ENCODE measurements at places on chromosomes 5 and 9.

- no peak for DNase-seq
Measured at GRCh38 chr5:6135977-6136376, 242.4 kb downstream of the MED10 start.

DNA sequence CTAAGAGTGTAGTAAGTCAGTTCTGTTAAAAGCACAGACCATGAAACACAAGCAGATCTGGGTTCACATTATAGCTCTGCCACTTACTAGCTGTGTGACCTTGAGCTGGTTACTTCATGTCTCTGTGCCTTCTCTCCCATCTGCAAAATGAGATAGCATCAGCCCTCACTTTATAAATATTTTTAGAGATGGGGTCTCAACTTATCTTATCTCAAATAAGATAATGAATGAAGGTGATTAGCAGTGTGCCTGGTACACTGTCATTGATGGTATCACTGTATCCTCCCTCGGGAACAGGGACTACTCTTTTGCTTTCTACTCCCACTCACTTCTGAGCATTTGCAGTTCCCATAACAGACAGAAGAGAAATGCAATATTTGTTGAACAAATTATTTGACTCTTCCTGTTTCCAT, 52.4 kb downstream of the GALNT10 start:
- DNase-seq: no peak

GRCh38 chr9:130073373-130073772, 19.7 kb downstream of the GPR107 start:
- no peak for DNase-seq

DNA sequence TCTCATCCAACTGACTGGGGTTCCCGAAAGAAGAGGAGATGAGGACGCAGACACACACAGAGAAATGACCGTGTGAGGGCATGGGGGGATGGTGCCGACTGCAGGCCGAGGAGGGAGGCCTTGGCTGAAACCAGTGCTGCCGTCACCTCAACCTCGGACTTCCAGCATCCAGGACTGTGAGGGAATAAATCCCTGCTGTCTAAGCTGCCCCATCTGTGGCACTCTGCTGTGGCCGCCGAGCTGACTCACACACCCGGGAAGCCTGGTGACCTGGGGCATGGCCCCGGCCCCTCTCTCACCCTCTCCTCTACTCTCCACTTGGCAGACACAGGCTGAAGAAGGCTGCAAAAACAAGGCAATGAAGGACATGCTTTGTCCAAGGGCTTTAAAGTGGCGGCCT, 4.4 kb upstream of the COL5A1 start:
- DNase-seq: no peak

DNA sequence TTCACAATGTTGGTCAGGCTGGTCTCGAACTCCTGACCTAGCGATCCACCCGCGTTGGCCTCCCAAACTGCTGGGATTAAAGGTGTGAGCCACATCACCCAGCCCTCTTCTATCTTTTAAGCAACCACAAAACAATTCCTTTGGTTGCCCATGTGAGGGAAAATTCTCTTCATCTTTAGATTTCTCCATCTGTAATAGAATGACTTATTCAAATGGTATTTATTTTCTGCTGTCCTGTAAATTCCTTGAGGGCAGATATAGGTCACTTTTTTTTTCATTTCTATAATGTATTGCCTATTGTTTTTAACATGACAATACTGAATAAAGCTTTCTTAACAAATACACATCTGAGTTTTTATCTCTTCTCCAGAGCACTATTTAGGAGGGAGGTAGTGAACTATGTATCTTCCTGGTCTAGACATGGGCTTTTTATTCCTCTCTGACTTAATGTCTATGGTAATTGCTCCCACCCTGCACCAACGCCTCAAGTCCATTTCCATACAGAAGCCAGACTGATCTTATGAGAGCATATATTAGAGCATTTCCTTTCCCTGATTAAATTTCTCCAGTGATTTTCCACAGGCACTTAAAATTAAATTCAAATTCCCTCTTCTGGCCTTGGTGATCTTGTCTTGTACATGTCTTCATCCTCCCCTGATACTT, 595.6 kb downstream of the CAAP1 start:
- no peak for DNase-seq

DNA sequence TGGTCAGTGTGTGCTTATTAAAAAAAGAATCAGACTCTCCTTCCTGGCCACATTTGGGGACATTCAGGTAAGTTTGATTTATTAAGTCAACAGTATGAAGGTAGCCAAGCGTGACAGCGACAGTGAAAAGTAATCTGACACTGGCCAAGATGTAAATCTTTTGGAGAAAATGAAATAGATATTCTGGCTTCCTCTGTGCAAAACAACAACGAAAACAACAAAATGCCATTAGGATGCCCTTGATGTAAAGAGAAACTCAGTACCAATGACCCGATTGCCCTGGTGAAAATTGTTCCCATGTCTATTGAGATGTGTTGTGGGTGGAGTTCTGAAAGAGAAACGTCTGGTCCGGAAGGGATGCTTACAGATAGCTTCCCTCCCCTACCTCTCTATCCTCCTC, 267.8 kb downstream of the MAT2B start:
- DNase-seq: no peak

DNA sequence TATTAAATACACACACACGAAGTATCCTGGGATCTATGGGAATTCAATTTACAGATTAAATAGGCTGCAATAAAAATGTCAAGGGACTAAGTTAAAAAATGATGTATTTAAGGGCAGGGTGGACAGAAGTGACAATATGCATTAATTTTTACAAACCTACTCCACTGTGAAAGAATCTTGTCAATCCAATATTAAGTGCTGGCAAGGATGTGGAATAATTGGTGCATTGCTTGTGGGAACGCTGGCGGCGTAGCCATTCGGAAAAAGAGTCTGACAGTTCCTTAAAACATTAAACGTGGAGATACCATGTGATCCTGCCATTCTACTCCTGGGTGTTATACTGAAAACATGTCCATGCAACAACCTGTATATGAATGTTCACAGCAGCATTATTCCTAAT, 4.2 kb downstream of the CDC14B start:
- no peak for DNase-seq

GRCh38 chr5:96067894-96068614, 106.4 kb upstream of the ELL2 start:
- DNase-seq: no peak

DNA sequence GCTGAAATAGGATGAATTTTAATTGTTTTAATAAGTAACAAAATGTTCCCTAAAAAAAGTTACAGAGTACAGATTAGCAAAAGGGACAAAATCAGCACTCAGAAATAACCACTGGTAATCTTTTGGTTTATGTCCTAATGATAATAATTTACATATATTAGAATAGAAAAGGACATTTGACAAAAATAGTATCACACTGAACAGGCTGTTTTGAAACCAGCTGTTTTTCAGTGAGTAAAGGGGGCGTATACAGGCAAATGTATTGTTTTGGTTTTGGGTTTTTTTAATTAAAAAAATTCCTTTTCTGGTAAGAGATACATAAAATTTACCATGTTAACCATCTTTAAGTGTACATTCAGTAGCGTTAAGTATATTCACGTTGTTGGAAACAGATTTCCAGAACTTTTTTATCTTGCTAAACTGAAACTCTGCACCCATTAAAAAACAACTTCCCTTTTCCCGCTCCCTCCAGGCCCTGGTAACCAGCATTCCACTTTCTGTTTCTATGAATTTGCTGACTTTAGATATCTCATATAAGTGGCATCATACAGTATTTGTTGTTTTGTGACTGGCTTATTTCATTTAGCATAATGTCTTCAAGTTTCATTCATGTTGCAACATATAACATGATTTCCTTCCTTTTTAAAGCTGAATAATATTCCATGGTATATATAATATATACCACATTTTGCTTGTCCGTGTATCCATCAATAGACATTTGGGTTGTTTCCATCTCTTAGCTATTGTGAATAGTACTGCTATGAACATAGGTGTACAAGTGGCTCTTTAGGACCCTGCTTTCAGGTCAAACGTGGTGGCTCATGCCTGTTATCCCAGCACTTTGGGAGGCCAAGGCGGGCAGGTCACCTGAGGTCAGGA, 20.6 kb upstream of the LARP1 start:
- DNase-seq: no peak

DNA sequence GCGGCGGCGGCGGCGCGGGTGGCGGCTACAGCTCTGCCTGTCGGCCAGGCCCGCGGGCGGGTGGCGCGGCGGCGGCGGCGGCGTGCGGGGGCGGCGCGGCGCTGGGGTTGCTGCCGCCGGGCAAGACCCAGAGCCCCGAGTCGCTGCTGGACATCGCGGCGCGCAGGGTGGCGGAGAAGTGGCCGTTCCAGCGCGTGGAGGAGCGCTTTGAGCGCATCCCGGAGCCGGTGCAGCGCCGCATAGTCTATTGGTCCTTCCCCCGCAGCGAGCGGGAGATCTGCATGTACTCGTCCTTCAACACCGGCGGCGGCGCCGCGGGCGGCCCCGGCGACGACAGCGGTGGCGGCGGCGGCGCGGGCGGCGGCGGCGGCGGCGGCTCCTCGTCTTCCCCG, 296 bp downstream of the ZSWIM6 start:
- peak; percentile 81 for DNase-seq

DNA sequence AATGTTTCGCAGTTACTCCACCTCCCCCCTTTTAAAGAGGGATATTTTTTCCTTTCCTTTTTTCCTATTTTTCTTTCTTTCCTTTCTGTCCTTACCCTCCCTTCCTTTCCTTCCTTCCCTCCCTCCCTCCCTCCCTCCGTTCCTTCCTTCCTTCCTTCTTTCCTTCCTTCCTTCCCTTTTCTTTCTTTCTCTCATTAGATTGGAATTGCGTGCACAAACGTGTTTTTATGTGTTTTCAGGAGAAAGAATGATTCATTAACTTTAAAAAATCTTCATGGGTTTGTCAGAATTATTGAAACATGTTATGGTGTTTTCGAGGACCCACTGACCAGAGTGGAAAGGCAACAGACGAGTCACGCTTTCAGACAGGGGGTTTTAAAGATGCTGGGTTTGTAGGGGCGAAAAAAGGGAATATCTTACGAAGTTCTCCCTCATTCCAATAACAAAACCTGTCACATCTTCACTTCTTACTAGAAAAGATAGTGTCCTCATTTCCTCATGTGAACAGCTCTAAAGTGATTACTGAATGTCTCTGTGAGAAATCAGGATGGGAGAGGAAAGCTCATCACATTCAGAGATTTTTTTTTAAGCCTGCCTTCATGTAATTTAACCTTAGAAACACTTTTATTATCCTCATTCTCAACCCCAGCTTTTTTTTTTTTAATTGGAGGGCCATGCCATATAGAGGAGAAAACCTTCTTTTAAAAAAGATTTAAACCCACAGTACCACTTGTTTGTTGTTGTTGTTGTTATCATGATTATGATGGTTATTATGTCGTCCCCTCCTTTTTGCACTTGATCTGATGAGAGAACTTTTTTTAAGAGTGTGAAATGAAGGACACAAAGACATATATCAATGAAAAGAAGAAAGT, 21.9 kb downstream of the NR2F1 start:
- no peak for DNase-seq

GRCh38 chr9:117409321-117409720, 5.5 kb downstream of the ASTN2 start:
- DNase-seq: no peak

- DNase-seq: no peak
Measured at GRCh38 chr5:82222597-82223574, 55.3 kb downstream of the RPS23 start.

GRCh38 chr5:149261246-149261645, 10.4 kb upstream of the AFAP1L1 start:
- no peak for DNase-seq

- DNase-seq: no peak
Measured at GRCh38 chr5:75720882-75721281, 3.6 kb upstream of the POC5 start.

- no peak for DNase-seq
Measured at GRCh38 chr5:83142526-83142925, 65.2 kb downstream of the XRCC4 start.

- no peak for DNase-seq
Measured at GRCh38 chr5:2433086-2433485, 318.4 kb downstream of the IRX2 start.

DNA sequence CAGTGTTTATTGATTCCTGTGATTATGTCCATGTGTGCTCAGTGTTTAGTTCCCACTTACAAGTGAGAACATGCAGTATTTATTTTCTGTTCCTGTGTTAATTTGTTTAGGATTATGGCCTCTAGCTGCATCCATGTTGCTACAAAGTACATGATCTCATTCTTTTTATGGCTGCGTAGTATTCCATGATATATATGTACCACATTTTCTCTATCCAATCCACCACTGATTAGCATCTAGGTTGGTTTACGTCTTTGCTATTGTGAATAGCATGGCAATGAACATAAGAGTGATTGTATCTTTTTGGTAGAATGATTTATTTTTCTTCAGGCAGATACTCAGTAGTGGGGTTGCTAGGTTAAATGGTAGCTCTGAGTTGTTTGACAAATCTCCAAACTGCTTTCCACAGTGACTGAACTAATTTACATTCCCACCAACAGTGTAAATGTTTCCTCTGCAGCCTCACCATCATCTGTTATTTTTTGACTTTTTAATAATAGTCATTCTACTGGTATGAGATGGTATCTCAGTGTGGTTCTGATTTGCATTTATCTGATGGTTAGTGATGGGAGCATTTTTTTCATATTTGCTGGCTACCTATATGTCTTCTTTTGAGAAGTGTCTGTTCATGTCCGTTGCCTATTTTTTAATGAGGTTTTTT, 47.5 kb upstream of the ELL2 start:
- no peak for DNase-seq

DNA sequence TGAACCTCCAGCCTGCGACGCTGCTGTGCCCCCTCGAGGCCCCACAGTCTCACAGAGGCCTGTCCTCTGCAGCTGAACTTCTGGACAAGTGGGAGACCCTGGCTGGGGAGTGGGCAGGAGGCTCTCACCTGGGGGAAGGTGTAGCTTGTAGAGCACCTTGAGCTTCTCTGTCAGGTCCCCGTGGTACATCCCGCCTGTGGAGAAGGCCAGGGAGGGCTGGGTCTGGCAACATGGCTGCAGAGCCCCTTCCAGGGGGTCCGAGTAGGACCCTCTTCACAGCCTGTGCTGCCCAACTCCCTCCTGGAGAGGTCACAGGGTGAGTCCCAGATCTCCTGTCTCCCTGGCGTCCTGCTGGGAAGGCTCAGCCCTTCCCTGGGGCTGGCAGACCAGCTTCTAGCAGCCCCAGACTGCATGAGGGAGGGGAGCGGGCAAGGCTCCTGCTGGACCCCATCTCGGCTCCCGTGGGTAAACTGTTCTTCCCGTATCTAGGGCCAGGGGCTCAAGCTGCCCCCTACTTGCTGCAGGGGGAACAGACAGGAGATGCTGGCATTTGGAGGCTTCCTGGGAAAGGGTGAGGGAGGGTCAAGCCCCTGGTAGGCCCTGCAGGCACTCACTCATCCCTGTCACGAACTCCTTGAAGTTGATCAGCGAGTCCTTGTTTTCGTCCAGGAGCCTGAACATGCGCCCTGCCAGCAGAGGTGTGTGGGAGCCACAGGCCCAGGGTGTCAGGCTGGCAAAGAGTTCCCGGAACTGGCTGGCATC, 11.2 kb upstream of the MRNIP start:
- DNase-seq: no peak

GRCh38 chr5:428219-428618, 14.8 kb upstream of the EXOC3 start:
- DNase-seq: no peak

- no peak for DNase-seq
Measured at GRCh38 chr5:125775896-125776295, 647.3 kb upstream of the GRAMD2B start.

GRCh38 chr5:168455201-168455600, 31.1 kb upstream of the RARS1 start:
- DNase-seq: no peak

GRCh38 chr5:156327296-156327695, 332 bp downstream of the SGCD start:
- DNase-seq: no peak

GRCh38 chr5:4945296-4945695, 194.8 kb upstream of the ADAMTS16 start:
- no peak for DNase-seq

GRCh38 chr9:18022642-18023041, 443.8 kb downstream of the SH3GL2 start:
- DNase-seq: no peak

Measured in Right ventricle myocardium inferior (tissue), 1 donor.